HCEC 1CT (cell line): ENCODE measurements at places on chromosomes 6 and 20.

GRCh38 chr20:24633026-24633425, 163.6 kb downstream of the SYNDIG1 start:
- no peak for DNase-seq

DNA sequence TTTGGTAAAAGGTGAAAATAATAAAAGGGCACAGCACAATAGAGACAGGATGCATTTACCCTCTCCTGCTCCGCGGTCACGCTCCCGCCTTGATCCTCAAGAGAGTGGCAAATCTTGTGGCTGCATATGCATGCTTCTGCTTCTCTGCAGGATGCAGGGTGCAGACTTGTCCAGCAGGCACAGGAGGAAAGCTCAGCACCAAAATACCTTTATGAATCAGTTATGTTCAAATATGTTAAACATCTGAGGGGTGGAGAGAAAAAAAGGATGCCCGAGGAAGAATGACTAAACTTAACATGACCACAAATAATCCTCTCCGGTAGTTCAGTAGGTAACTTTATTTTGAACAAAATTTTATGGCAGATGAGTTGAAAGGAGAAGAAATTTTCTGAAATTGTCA, 366.1 kb upstream of the SOX4 start:
- peak; percentile 65 for DNase-seq

- DNase-seq: no peak
Observed at GRCh38 chr6:100463630-100464161, 1.0 kb downstream of the SIM1 start.

DNA sequence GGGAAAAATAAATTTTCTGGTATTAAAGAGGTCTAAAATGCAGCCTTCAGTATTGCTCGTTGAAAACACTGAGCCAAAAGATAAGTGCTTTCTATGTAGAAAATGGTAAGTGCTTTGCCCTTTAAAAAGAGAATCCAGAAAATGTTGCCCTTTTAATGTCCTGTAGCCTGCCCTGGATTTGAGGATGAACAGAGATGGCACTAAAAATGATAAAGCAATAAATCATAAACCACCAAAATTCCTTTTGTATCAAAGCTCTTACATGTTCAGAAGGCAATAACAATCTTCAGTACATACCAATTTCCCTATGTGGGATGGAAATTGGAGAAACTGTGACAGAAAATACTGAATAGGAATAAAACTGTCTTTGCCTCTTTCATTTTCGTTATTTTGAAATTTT, 405.8 kb downstream of the PHF3 start:
- DNase-seq: no peak

- no peak for DNase-seq
Observed at GRCh38 chr20:31758991-31759390, 19.9 kb downstream of the TPX2 start.

- DNase-seq: peak; percentile 93
Observed at GRCh38 chr6:26234421-26235301, 130.3 kb upstream of the BTN3A2 start.

DNA sequence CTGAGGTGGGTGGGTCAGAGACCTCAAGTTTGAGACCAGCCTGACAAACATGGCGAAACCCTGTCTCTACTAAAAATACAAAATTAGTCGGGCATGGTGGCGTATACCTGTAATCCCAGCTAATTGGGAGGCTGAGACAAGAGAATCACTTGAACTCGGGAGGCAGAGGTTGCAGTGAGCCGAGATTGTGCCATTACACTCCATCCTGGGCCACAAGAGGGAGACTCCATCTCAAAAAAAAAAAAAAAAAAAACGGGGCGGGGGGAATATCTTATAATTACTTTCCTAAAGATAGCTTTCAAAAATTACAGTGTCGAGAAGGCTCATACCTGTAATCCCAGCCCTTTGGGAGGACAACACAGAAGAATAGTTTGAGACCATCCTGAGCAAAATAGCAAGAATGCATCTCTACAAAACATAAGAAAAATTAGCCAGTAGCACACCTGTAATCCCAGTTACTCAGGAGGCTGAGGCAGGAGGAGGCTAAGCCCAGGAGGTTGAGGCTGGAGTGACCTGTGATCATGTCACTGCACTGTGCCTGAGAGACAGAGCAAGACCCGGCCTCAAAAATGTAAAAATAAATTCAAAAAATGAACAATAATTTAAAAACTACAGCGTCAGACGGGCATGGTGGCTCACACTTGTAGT, 25.8 kb downstream of the CBFA2T2 start:
- no peak for DNase-seq

GRCh38 chr20:20342066-20342465, 25.8 kb upstream of the INSM1 start:
- DNase-seq: no peak

DNA sequence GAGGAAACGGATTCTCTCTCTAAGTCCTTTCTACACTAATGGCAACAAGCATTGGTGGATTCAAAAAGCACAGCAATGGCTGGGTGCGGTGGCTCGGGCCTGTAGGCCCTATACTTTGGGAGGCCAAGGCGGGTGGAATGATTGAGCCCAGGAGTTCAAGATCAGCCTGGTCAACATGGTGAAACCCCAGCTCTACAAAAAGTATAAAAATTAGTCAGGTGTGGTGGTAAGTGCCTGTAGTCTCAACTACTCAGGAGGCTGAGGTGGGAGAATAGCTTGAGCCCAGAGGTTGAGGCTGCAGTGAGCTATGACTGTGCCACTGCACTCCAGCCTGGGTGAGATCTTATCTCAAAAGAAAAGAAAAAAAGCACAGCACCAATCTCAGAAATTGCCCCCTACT, 19.3 kb downstream of the PAQR8 start:
- DNase-seq: no peak

DNA sequence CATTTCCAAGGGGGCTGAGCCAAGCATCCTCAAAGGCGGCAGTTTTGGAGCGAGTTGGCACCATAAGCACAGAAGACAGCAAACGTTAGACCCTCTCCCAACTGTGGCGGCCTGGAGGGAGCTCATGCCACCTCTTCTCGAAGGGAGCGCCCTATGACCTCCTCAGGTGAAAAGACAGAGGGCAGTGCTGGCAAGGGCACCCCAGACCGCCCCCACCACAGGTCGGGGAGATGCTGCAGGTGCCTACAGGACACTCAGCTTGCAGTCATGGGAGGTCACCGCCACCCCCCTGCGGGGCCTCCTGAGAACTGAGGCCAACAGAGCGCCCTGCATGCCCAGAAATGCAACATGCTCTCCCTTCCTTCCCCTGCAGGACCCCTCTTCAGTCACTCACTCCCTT, 45.1 kb upstream of the BHLHE23 start:
- DNase-seq: no peak

DNA sequence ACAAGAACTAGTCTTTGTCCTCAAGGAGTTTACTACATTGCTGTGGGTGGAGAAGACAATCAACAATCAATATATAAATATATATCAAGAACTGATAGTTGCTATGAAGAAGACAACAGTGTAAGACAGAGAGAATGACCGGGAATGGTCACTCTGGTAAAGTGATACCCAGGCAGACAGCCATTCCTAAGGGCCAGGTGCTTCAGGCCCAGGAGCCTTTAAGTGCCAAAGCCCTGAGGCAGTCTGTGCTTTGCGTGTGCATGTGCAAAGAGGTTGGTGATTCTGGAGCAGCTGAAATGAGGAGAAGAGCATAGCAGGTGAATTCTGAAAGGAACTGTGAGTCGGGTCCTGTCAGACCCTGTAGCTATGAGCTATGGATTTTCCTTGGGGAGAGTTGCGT, 154.2 kb downstream of the DOK5 start:
- DNase-seq: no peak

GRCh38 chr20:2104236-2104635, 2.6 kb downstream of the STK35 start:
- DNase-seq: no peak

DNA sequence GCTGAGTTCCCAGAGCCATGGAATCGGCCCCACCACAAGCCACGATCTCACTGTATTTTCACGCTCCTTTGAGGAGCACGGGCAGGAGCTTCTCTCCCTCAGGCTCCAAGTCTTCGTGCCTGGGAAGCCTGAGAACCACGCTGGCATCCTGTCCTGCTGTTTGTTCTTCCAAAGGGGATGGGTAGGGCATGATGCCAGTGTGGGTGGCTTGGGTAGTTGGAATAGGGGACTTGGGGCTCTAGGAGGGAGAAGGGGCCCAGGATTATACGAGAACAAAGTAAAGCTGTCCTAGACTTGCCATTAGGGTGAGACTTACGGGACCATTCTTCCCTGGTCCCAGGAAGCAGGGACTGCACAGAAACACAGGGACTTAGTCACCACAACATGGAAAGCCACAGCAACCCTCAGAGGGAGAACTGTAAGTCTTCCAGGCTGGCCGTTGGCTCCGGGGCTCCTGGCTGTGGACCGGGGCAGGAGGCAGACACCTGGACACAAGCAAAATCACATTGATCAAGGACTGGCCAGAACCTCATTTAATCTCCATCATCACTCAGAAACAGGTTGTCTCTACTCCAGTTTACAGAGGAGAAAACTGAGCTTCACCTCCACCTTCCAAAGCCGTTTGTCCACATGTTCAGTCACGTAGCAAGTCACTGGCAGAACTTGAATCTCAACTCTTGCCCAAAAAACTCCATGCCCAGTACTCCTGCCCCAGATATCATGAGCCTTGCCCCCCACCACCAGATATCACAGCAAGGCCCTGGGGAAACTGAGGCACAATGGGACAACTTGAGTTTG, 1.3 kb downstream of the CCN5 start:
- DNase-seq: no peak

GRCh38 chr6:54193560-54193959, 82.3 kb downstream of the MLIP start:
- no peak for DNase-seq

GRCh38 chr6:95785785-95786184, 208.4 kb downstream of the MANEA start:
- DNase-seq: no peak

- DNase-seq: no peak
Observed at GRCh38 chr6:30724906-30725667, 4.9 kb downstream of the TUBB start.

DNA sequence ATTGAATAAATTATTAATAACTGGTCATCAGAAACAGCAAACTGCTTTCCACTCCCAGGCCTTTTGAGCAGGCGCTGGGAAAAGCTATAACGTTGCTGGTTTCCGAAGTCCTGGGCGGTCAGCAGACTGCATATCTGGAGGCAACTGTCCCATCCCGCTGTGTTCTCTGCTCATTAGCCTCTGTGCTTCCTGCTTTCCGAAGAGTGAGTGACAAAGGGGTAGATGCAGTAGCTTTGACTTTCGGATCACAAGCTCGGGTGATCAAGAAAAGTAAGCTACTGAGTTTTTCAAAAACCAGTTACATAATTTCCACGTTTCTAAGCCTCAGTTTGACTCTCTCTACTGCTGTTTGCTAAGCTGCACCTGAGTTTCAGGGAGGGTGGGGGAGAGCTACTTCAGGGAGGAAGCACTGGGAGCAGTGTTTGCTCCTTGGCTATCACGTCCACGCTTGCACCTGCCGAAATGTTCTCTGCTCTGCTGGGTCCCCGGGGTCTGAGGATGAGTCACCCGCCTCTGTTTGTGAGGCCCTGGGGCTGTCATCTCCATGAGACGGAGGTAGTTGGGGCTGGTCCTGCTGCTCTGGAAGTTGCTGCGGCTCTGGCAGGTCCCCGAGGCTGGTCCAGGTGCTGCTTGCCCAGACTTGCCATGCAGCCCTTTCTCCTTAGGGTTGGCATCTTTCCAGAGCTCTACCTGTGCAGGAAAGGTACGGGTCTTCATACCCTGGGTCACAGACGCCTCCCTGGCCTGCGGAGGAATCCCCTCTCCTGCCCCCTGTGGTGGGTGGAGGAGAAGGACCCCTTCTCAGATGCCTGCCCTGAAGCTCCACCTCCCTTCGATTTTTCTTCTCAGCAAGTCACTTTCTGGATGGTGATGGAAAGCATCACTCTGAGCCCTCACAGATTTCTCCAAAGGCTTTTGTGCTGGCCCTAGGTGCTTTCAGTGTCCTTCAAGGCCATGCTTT, 220.0 kb downstream of the QKI start:
- no peak for DNase-seq

DNA sequence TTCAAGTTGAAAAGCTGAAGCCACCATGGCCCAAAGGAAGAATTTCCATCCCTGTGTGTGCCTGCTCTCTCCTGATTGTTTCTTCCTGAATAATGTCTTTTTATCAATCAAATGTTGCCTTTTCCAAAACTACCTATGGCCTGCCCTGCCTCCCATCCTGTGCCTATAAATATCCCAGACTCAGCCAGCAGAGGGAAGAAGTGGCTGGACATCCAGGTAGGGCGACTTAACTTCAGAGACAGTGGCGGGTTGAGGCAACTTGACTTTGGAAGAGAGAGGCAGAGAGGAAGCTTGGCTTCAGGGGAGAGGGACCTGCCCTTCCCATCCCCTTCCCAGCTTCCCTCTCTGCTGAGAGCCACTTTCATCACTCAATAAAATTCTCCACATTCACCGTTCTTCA, 133.0 kb downstream of the LCA5 start:
- DNase-seq: no peak

DNA sequence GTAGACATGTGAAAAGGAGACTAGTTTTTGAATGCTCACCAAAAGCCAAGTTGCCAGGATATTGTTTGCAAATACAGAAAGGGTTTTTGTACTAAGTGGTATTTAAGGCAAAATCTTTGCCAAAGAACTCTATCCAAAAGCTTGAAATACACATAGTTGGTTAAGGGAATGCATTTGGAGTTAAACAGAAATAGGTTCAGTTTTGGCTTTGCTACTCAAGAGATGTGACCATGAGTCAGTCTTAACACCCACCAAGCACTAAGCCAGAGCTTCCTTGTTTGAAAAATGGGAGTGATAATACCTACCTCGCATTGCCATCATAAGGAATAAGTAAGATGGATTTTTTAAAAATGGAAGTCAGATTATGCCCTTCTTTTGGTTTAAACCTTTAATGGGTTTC, 191.7 kb upstream of the LAMP5 start:
- DNase-seq: no peak

DNA sequence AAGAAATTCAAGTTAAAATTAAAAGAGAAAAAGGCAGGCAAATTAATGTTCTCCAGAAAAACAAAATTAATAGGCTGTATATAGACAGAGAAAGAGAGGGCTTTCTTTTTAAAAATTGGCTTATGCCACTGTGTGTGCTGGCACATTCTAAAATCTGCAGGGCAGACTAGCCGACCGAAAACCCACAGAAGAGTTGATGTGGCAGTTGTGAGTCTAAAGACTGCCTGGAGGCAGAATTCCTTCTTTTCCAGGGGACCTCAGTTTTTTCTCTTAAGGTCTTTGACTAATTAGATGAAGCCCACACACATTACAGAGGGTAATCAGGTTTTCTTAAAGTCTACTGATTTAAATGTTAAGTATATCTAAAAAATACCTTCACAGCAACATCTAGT, 85.7 kb downstream of the GJA1 start:
- DNase-seq: no peak

- DNase-seq: no peak
Observed at GRCh38 chr20:58078741-58079522, 149.5 kb downstream of the ANKRD60 start.

DNA sequence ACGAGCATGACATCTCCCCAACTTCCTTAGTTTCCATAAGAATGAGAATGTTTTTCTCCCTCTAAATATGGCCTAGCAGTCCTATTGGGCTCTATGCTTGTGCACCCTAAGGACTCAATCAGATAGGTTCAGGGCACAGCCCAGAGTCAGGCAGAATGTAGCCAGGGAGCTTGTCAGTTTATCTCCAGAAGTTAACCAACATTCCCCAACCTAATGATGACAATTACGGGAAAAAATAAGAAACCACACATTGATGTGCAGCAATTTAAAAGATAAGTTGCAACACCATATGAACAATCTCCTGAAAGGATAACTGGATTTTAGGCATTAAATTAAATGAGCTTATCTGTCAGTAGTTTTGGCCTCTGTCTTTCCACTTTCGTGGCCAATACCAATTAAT, 71.1 kb downstream of the HDDC2 start:
- no peak for DNase-seq
